Left lobe of liver (tissue), 2 donors: ENCODE measurements at places on chromosomes 4 and X. TPM values are rescaled to one million over a fixed set of nuclear protein-coding genes. Genes with fewer than 3 reads are reported as not detected.

GRCh38 chr4:2096073-2096609, 37.0 kb downstream of the NAT8L start:
- DNase-seq = no peak

DNA sequence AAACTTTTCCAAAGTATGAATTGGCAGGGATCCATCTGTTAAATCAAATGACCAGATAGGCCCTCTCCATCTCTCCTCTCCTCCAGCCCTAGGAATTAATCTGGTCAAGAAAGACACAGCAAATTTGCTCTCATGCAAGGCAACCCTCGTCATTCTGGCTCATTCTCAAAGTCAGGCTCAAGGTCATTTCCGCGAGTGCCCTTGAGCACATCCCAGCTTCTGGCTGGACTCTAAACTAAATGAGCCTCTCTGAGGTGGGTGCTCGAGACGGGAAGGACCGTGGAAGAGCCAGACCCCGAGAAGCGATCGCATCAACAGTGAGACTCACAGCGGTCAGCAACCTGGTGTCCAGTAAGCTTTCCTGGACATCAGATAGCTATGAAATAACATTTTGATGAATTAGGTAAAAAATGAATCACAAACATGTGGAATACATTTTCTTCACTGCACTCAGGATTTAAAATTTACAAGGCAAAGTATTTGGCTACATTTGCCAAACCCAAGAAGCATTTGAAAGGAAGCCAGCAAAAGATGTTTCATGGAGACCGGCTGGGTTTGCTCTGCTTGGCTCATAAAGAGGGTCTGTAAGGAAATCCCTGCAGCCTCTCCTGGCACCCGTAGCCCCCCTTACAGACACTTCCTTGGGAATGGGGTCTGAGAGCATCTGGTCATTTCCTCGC, 121.0 kb downstream of the ENPP6 start:
- DNase-seq = no peak

DNA sequence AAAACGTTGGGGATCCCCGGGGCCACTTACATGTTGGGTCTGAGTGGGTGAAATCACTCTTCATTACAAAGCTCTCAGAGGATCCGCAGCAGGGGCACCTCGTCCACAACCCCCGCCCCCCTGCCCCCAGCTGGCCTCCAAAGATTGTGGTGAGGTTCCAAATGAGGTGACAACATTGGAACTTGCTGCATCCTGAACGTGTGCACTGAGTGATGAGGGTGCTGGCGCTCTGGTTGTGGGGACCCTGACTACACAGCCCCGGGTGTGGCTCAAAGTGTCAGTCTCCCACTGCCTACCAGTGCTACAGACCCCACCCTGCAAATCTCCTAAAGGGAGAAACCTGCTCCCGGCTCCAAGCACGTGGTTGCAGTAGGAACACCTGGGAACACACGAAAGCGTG, 111.9 kb downstream of the PHKA2 start:
- DNase-seq = no peak

DNA sequence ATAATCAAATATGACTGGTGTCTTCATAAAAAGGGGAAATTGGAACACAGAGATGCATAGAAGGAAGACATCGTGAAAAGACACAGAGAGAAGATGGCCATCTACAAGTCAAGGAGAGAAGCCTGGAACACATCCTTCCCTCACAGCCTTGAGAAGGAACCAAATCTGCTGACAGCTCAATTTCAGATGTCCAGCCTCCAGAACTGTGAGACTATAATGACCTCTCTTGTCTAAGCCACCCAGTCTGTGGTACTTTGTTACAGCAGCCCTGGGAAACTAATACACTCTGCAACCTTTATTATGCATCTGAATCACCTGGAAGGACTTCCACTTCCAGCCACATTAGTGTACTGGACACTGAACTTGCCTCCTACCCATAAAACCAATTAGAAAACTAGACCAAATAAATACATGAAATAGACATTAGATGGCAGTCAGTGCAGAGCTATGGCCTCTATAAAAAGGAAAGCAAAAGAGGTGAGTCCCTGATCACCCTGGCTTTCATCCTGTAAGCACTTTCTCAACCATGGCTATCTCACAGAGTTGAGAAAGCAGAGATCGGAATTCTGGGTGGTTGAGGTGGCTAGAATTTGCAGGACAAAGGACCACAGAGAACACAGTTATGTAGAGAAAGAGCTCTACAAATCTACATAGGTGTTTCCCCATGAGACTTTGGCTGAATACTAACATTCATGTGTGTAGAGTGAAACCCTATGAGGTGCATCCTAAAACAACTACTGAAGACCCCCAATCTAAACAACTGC, 25.7 kb downstream of the GAB3 start:
- no peak for DNase-seq

STK32B gene
- total RNA-seq = 0.25 TPM

TACR3 gene
- not detected for total RNA-seq
